Retina (tissue), 1 donor: ENCODE measurements at places on chromosomes 3 and 15.

GRCh38 chr15:77588126-77588525, 44.6 kb downstream of the LINGO1 start:
- no peak for DNase-seq

DNA sequence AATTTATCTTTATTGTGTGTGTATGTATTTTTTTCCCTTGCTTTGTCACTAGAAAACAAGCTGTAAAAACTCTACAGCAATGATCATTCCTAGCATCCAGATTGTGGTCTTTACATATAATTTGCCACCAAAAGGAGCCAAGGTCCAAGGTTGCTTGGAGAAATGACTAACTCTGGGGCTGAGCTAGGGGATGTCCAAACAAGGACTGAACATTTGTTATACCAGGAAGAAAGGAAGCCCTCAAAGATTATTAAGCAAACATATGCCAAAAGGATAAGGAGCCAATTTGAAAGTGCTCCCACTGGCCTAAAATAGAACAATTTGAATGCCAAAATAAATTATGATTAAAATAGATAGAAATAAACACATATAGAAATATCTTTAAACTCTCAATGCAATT, 293.3 kb downstream of the ZIC1 start:
- DNase-seq: no peak

DNA sequence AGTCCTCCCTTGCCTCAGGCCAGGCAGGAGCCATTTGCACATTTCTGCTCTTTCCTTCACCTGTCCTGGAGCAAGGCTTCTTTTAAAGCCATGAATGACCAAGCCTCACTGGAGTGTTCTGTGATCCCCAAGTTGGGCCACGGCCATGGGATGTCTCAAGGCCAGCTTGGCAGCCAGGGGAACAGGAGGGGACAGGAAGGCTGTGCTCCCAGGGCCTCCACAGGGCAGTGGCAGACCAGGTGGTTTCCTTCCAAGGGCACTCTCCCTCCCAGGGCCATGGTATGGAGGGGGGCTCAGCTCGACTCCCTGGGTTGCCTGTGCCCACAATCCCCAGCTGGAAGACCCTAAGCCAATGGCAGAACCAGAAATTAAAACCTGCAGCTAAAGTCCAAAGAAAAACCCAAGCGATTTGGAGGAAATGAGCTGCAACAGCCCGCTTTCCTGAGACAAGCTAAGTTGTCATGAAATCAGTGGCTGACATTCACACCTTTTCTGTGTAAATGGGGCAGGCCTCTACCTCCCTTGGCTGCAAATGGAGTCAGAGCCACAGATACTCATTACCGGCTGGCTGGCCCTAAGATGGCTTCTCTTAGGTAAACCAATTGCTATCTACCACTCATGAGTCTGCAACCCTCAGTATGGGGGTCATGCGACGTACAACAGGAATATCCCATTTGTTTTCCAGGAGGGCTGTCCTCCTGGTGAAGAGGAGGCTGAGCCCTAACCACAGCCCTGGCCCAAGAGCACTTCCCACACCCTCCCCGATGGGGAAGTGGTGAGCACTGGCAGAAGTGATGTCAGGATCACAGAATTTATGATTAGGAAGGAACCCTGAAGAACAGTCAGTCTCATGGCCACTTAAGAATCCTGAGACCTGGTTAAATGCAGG, 83.3 kb downstream of the SNRK start:
- DNase-seq: no peak

GRCh38 chr15:41115161-41115651, 874 bp downstream of the INO80 start:
- DNase-seq: no peak

- no peak for DNase-seq
Observed at GRCh38 chr3:16252988-16253387, 11.8 kb downstream of the DPH3 start.

DNA sequence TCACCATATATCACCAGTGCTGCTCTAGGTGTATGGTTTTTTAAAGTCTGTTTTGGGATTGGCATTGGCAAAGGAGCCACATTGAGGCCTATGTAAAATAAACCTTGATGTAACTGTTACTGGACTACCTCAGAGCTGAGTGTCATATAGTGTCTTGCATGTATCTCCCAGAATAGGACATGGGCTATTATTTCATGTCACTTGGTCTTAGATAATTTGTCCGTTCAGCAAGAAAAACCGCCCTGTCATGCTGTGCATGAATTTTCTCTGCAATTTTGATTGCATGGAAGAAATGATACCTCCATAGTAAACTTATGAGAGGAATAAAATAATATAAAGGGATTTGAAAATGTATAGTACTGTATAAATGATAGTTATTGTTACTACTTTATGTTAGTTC, 59.6 kb downstream of the RNF13 start:
- DNase-seq: no peak

GRCh38 chr3:12894629-12895028, 53.3 kb upstream of the RPL32 start:
- DNase-seq: no peak

- no peak for DNase-seq
Observed at GRCh38 chr3:15903759-15904720, 106.3 kb upstream of the ANKRD28 start.

DNA sequence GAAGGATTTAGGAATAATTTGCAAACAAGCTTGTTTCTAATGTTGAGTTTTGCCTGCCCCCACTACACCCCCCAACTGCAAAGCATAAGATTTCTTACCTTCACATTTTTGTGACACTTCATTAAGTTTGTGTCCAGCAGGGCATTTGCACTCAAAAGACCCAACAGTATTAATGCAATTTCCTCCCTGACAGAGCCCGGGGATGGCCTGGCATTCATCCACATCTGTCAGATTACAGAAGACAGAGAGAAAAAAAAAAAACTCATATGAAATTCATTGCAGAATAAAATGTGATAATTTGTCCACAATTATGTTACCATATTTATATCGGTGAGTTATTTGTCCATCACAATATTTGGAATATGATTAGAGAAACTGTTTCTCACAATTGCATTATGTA, 111.5 kb downstream of the FBN1 start:
- no peak for DNase-seq

- DNase-seq: no peak
Observed at GRCh38 chr3:127781411-127782001, 40.8 kb downstream of the MGLL start.

- DNase-seq: no peak
Observed at GRCh38 chr3:14220933-14221332, 42.3 kb downstream of the LSM3 start.

DNA sequence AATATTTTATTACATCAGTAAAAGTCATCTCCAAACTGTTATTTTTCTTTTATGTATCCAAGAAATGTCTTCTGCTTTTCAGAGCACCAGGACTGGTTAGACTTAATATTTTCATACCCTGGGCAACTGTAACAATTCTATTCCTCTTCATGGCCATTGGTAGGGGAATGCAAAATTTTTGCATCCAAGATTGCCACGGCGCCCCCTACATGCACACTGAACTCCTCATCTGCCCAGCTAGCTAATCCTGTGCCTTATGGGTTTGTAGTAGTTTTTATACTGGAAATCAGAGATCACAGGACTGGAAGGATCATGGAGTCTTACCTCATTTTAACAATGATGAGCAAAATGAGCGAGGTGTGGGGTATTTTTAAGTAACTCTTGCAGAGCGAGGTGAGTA, 74.2 kb downstream of the CRTC3 start:
- no peak for DNase-seq

GRCh38 chr3:11616551-11616950, 27.2 kb downstream of the VGLL4 start:
- no peak for DNase-seq

- peak; percentile 81 for DNase-seq
Observed at GRCh38 chr3:25663869-25664811, 567 bp downstream of the TOP2B start.

GRCh38 chr3:58824285-58824684, 157.7 kb upstream of the FAM3D start:
- peak; percentile 76 for DNase-seq

DNA sequence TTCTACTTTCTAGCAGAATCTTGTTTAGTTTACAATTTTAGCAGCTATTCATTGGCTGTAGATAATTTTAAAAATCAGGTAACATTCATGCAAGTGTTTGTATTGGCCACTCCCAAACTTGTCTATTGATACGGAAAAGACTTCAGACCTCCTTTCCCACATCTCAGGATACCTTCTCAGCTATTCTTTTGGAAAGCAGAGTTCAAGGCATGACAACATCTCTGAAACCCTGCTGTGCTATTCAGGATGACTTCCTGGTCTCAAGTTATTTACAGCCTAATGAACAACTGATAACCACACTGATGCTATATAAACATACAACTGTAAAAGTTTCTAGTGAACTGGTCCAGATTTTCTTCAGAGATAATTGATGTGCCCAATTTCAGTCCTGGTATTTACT, 55.8 kb downstream of the DZIP3 start:
- DNase-seq: no peak

DNA sequence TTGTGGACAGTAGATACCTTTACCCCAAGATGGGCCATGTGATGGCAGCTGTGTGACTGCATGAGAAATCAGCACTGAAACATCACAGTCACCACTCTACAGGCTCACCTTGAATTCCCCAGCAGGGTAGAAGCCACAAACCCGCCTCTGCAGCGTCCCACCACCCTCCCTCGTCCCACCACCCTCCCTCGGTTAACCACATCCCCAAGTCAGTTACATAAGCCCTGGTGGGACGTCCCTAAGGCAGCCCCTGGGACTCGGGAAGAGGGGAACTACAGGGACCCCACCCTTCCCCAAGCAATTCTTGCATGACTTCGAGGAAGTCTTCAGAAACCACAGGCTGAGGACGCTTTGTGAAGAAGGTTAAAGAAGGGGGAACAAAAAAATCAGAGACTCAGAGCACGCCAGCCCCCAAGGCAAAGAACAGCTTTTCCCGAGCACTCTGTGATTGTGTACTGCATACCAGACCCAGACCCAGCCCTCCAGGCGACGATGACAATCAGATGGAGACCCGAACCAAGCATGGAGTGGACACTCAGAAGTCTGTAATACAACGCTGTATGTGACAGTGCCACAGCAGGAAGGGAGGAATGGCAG, 60.5 kb downstream of the SH3BP5 start:
- DNase-seq: no peak

DNA sequence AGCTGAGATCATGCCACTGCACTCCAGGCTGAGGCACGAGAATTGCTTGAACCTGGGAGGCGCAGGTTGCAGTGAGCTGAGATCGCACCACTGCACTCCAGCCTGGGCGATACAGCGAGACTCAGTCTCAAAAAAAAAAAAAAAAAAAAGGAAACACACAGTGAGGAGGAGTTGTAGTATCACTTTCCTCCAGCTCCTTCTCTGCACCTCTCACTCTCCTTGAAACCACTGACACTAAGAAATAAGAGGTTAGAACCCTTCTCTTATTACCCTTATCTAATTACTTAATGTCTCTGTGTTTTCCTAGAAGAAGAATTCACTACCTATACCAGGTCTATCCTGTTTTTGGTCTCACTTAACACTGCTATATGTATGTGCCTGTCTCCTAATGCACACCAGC, 31.7 kb downstream of the RAB27A start:
- DNase-seq: no peak

- DNase-seq: peak; percentile 79
Observed at GRCh38 chr3:169660709-169661360, 2.7 kb downstream of the MECOM start.

GRCh38 chr15:63085289-63085688, 36.4 kb upstream of the LACTB start:
- no peak for DNase-seq

DNA sequence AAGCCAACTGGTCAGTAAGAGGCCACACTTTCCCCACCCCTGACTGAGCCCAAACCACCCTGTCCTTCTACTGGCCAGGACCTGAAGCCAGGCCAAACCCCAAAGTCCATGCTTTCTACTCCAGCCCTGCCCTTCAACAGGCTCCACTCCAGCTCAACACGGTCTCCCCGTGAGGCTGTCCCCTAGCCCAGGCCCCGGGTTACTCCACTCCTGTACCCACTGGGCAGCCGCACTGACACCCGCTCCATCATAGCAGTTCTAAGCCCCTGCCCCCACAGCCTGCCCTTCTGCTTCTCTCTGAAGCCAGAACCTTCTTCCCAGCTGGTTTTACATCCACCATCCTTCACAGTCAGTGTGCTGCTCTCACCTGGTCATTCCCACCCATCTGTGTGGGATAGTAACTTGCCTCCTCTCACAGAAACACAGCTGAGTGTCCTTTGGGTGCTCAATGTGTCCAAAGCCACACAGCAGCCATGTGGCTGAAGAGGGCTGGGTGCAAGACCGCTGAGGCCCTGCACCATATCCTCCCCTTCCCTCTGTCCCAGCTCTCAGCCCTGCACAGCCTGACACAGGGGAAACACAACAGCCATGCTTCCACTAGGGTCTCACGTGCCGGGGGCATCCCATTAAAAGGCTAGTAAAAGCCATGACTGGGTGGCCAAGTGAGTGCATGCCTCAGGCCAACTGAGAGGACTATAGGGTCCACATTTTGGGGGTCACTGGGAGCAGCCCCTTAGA, 38.1 kb downstream of the TLE3 start:
- no peak for DNase-seq

DNA sequence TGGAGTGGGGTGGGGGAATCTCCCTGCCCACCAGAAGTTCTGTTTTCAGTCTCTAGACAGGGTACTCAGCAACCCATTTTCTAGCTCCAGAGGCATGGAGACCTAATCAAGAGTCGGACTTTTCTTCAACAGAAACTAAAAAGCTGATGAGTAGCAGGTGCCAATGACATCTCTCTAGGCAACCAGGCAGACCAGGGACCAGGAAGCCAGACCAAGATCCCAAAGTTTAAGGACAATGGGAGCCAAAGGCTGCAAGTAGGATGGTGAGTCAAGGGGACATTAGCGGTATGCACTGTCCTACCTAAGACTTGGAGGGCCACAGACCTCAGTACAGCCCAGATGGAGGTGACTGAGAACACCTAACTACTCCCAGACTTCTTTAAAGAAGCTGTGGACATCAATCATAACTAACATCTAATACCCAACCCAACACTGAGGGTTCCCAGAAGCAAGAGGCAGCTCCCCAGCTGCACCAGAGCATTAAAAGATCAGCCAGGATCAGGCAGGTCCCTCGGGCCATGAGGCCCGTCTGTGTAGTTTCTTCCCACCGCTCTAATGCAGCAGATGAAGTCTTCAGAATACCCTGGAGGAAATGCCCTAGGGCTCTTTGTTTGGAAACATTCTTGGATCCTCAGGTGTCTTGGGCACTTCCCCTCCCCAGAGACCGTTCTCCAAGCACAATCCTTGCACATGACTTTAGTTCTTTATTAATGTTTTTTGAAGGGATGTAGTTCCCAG, 979 bp downstream of the CCDC71 start:
- DNase-seq: no peak

DNA sequence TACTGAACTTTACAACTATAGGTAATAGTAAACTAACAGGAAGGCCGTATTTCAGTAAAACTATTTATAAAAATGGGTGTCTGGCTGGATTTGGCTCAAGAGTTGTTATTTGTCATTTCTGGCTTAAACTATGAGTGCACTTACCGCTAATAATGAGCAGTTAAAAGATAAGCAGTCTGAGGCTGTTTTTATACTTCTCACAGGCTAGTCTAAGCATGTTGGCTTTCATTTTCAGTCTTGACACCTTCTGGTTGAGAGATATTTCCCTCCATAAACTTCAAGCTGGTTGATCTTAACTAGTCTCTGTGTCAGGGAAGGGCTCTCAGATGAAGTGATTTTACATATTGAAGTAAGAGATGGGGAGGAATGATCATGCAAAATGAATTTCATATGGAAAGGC, 96.1 kb downstream of the RSRC1 start:
- DNase-seq: no peak
